ENCODE measurements at places on chromosomes 6 and 20.

DNA sequence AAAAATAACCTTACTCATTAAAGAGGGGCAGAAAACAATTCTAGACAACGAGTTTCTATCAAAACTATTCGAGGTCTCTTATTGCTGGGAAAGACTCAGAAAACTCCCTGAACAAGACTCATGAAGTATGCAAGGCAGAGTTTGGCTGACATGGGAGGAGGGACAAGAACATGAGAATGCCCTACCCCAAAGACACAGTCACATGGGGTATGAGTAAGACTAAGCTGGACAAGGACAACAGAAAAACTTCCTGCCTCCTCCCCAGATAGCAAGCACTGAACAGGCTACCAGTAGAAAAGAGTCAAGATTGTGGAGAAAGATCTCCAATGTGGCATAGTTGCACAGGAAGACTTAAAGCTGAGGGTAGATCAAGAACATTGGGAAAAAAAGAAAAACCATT, 39.7 kb upstream of the PHIP start:
- DNase-seq, result no peak

GRCh38 chr6:80932359-80932758, 820.1 kb downstream of the TENT5A start:
- DNase-seq, result no peak

GRCh38 chr6:163786995-163787671, 372.6 kb downstream of the QKI start:
- DNase-seq, result no peak

DNA sequence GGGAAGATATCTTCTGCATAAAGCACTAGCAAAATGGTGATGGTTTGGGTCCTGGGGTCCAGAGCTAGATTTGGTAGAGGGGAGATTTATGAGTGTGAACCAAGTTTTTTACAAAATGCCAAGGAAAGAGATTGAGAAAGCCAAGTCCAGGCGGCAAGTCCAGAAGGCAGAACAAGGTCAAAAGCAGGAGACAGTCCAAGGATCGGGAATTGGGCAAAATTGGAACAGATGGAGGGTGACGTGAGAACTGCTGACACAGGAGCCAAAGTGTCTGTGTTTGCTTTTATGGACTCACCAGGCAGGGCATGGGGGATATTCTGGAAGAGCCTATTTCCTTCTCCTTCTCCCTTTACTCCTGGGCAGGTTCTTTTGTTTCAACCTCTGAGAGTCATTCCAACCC, 4.1 kb downstream of the NHLRC1 start:
- DNase-seq, result no peak

GRCh38 chr6:169221264-169221663, 32.4 kb downstream of the THBS2 start:
- no peak for DNase-seq

DNA sequence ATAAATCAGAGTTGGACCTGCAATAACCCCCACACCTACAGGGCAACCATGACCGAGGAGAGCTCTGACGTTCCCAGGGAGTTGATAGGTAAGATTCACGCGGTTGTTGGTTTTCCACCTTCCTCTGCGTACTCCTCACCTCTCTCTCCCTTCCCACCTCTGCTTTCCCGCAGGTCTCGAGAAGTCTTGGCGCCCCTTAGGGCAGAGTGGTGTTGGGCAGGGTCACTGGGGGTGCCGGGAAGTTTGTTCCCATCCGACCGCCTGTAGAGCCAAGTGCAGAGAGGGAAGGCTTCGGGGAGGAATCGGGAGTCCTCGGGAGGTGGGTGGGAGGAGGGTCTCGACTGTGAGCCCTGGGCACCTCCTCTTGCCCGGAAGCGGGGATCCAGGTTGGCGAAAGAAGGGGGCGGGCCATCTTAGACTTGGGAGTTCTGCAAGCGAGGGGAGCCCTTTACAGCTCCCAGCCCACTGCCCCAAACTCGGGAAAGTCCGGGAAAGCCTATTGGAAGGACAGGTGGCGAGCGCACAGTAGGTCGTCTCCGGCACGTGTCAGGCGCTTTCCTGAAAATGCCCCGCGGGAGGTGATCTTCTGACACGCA, 672 bp downstream of the CARMIL1 start:
- no peak for DNase-seq

GRCh38 chr6:56904068-56904467, 50.8 kb upstream of the BEND6 start:
- DNase-seq, result no peak

DNA sequence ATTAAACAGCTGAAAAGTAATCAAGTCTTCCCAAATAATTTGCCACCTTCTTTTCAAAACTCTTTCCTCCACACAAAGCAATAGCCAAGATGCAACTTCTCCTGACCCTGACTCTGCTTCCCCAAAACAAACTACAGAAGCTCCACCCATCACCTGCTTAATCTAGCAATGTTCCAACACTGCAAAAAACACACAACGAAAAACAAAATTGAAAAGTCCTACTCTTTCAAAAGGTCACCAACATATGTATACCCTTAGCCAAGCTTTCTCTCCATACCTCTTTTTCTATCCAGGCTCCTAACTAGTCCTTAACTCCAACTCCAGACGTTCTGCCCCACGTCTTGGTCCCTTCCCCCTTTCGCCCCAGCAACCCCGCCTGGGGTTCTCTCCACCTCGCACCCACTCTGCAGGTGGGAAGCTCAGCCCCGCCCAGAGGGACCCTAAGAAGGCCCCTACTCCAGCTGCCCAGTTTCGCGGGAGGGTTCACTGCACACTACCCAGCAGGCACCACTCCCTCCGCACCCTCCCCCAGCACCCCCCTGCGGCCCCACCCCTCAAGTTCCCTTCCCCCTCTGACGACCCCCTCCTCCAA, 717 bp downstream of the CSNK2A1 start:
- peak; percentile 30 for DNase-seq

GRCh38 chr6:43801495-43802181, 31.6 kb downstream of the VEGFA start:
- no peak for DNase-seq

GRCh38 chr20:13009682-13010406, 1.1 kb downstream of the SPTLC3 start:
- peak; percentile 39 for DNase-seq

DNA sequence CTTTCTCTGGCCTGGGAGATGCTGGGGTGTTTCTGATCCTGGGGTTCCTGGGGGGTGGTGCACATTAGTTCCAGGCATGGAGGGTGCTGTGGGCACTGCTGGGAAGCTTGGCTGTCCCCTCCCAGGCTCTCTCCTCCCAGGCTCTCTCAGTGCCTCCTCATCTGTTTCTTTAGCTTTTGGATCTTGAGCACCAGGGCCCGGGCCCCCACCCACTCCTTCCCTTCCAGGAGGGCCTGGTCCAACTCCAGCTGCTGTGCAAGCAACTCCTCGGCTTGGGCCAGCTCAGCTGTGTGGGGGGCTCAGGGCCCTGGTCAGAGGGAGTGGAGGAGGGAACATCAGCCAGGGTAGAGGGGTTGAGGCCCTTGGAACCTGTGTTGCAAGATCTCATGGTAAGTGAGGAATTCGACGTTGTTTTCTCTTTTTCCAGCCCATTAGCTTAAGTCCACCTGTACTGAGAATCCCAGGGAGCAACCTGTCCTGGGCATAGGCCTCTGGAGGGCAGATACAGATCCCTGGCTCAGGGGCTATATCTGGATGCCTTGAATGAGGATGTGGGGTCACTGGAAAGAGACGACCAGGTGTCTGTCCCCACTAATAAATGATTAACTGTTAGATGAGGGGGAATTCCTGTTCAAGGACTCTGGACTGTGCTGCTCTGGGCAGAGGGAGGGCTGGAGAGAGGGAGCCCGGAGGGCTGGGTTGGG, 34.5 kb upstream of the HLA-A start:
- no peak for DNase-seq

DNA sequence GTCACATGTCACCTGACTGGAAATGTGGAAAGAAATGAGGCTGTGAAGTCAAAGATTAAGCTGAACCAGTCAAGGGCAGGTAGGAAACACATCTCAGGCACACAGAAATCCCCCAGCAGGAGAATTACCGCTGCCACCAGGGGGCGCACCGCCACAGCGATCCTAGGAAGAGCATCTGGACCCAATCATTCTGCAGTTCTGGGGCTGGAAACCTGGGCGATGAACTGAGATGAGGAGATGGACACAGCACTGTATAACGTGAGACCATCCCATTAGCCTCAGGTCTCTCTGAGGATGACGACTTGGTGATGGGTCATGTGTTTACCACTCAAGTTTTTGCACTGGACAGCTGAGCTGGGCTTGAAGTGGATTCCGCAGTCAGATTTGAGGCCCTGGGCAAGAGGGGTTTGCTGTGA, 6.5 kb upstream of the SLC24A3 start:
- DNase-seq, result peak; percentile 20

- DNase-seq, result no peak
Observed at GRCh38 chr6:35911871-35912653, 8.8 kb downstream of the SRPK1 start.

GRCh38 chr6:43076464-43077332, 584 bp downstream of the PTK7 start:
- DNase-seq, result peak; percentile 29

DNA sequence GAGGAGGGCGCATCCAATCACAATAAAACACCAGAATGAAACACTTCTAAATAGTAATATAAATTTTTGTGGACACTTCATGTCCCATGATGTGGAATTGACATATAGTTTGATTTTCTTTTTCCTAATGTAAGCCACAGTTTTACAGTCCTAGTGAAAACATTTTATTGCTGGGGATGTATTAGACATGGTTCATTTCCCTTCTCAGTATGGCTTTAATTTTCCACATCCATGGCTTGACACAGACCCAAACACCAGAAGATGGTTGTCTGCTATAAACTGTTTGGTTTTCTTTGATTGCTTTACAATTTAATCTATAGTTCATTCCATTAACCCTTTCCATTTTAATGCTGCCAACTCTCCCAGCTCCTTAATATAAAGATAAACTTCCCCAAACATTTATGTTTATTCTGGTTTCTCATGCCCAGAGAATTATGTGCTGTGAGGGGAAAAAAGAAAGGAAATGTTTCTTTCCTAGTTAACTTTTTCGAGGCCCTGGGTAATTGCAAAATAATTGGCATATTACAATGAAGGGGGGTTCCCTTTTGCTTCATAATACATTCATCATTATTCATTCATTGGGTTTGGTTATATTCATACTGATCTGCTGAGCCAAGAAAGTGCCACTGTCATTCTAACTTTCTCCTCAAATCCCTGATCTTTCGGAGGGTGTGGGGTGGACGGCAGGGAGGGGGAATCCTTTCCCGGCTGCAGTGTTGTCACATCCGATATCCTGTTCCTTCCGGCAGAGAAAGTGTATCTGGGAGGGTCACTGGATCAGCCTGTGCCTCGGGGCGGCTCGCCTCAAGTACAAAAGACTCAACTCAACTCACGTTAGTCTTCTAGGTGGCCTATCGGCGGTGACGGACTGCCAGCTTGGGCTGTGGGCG, 127.6 kb upstream of the TFAP2D start:
- no peak for DNase-seq

- no peak for DNase-seq
Observed at GRCh38 chr6:46733341-46733801, 1.8 kb downstream of the PLA2G7 start.

DNA sequence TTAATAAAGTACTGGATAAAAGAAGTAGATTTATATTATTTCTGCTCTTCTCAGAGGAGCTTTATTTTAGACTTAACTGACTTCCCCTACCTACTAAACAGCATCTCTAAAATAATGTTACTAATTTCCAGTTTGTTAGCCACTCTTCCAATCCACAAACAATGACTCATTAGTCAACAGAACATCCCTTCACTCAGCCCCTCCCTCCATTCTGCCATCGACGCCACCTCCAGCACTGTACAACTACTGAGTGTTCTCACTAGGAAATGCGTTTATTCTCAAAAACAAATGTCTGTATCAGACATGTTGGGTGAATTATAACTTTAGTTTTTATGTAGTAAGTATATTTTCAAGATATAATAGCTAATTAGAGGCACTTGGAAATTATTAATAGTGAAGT, 427.0 kb downstream of the EYS start:
- no peak for DNase-seq

DNA sequence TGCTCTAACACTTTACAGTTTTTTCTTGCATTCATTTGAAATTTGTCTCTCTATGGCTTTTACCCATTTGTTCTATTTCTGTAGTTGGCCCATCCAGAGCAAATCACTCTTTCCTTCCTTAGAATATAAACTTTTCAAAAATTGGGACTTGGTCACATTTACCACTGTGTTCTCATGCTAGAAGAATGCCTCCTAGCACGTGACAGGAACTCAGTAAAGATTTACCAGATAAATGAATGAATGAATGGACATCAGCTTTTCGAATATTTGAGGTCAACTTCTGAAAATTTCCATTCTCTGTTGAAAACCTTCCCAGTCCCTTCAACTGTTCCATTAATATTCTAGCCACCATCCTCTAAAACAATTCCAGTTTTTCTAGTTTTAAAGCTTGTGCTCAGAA, 294.5 kb downstream of the CD83 start:
- DNase-seq, result no peak

DNA sequence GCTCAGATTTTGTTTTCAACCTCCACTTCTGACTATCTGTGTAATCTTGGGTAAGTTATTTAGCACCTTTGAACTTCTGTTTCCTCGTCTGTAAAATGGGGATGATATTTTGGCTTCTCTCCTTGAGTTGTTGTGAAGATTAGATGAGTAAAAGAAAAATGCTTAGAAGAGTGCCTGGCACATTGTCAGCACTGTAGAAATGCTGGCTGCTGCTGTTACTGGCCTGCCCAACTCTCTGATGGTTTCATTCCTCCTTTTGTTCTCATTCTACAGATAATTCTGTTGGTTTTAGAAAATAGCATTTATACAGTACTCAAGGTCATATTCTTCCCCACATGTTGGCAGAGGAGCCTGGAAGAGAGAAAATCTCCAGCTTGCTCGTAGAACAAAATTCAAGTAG, 547.2 kb upstream of the JAG1 start:
- DNase-seq, result no peak

DNA sequence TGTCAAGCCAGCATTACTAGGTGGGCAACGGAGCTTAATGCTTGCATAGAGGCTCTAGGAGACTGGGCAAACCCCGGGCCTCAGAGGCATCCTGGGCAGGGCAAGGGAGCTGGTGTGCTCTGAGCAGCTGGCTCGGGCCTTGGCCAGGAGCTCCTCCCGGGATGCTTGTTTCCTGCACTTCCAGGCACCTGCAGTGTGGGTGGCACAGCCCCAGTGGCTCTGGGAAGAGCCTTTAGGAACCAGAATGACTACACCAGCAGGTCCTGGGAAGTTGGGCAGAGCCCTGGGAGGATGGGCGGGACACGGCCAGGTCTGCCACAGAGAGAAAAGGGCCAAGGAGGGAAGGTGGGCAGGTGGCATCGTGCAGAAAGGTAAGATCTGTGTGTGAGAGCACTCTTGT, 80.4 kb upstream of the CD93 start:
- no peak for DNase-seq

DNA sequence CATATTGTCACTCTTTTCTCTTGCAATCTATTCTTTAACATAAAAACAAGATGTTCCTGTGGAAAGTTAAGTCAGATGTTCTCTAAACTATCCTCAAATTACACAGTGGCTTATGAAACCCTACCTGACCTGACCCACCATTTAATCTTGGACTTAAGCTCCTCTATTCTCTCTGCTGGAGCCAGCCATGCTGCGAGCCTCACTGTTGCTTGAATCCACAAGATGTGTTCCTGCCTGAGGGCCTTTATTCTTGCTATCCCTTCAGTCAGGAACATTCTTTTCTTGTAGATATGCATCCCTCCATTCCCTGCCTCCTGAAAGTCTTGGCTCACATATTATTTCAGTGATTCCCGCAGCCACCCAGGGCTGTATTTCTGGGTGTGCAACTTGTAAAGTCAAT, 283.2 kb downstream of the EPHA7 start:
- DNase-seq, result no peak
